Activated naive CD4-positive, alpha-beta T cell treated with anti-CD3 and anti-CD28 coated beads, Interleukin-2, amount 50 U/mL, for 72 hours (primary cell): ENCODE measurements at places on chromosomes 5 and 9. TPM values are rescaled to one million over a fixed set of nuclear protein-coding genes. Genes with fewer than 3 reads are reported as not detected.

Gene CNTNAP3
- not detected for total RNA-seq

Gene FXN
- total RNA-seq, result 22.9 TPM

Gene ABCA2
- 21.9 TPM for total RNA-seq

Gene PCDHA11
- not detected for total RNA-seq

Gene CDC20B
- total RNA-seq, result not detected

Gene SLC6A3
- not detected for total RNA-seq

Gene RGS7BP
- total RNA-seq, result not detected

Gene HDAC3
- total RNA-seq, result 110 TPM

Gene CAVIN4
- 0.14 TPM for total RNA-seq

Gene HBEGF
- total RNA-seq, result 6.9 TPM

Gene TAF1L
- total RNA-seq, result not detected

Gene PAEP
- not detected for total RNA-seq

Gene ZBTB34
- total RNA-seq, result 15.9 TPM

Gene ADAMTS6
- total RNA-seq, result 2.0 TPM

Gene PCDHGA3
- total RNA-seq, result not detected

Gene ZNF483
- total RNA-seq, result 5.1 TPM

Gene COL27A1
- total RNA-seq, result 2.3 TPM

Gene GRIN1
- total RNA-seq, result 0.10 TPM

Gene RNF208
- total RNA-seq, result 9.4 TPM

Gene CAAP1
- 21.7 TPM for total RNA-seq

Gene SLC12A7
- 19.5 TPM for total RNA-seq

Gene PDZD2
- total RNA-seq, result 0.75 TPM

Gene CDH10
- total RNA-seq, result not detected

Gene ENTPD2
- total RNA-seq, result 0.27 TPM

Gene OR1L6
- not detected for total RNA-seq

Gene ESM1
- total RNA-seq, result not detected

Gene PCDHB5
- 0.08 TPM for total RNA-seq

Gene RUFY1
- 30.7 TPM for total RNA-seq

Gene ARHGEF39
- 21.6 TPM for total RNA-seq

Gene INSL4
- not detected for total RNA-seq

Gene TTC39B
- 34.2 TPM for total RNA-seq

Gene MEGF9
- 3.4 TPM for total RNA-seq

Gene SHISAL2B
- total RNA-seq, result not detected

Gene MYOT
- not detected for total RNA-seq

Gene MTX3
- total RNA-seq, result 23.4 TPM

Gene PRR7
- total RNA-seq, result 11.4 TPM

Gene TMEM171
- total RNA-seq, result not detected

Gene SPINK5
- total RNA-seq, result not detected
